ENCODE measurements at places on chromosomes 5 and 9. TPM values are rescaled to one million over a fixed set of nuclear protein-coding genes. Genes with fewer than 3 reads are reported as not detected.
A peak's percentile ranks its signal among the peaks of the same experiment; 100 is the strongest.

PCDH1 gene
- 0.09 TPM for polyA plus RNA-seq

PTCD2 gene
- polyA plus RNA-seq: 10.3 TPM

MPDZ gene
- polyA plus RNA-seq: 28.9 TPM

ELAVL2 gene
- polyA plus RNA-seq: 0.02 TPM

OGN gene
- polyA plus RNA-seq: 1.2 TPM

GABRA6 gene
- not detected for polyA plus RNA-seq

INSL4 gene
- not detected for polyA plus RNA-seq

AQP7 gene
- polyA plus RNA-seq: 0.05 TPM

DNA sequence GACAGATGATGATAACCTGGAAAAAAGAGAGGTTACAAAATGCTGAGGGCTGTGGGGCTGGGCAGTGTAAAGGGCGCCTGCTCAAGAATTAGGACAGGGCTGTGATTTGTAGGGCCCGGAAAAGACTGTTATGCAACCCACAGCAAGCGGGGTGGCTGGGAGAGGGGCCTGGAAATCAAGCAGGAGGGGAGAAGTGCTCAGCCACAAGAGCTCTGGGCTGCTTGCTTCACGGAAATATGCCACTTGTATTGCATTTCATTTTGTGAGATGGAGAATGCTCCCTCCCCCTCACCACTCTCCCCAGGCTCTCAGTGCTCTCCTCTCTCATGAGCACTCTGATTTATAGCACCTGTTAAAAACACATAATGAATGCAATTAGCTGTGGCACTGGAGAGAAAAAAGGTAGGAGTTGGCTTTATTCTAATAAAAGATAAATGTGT, 8.4 kb upstream of the HAND1 start:
- DNase-seq: no peak

GRCh38 chr5:59845730-59846129, 47.8 kb downstream of the PDE4D start:
- peak; percentile 75 for DNase-seq

DNA sequence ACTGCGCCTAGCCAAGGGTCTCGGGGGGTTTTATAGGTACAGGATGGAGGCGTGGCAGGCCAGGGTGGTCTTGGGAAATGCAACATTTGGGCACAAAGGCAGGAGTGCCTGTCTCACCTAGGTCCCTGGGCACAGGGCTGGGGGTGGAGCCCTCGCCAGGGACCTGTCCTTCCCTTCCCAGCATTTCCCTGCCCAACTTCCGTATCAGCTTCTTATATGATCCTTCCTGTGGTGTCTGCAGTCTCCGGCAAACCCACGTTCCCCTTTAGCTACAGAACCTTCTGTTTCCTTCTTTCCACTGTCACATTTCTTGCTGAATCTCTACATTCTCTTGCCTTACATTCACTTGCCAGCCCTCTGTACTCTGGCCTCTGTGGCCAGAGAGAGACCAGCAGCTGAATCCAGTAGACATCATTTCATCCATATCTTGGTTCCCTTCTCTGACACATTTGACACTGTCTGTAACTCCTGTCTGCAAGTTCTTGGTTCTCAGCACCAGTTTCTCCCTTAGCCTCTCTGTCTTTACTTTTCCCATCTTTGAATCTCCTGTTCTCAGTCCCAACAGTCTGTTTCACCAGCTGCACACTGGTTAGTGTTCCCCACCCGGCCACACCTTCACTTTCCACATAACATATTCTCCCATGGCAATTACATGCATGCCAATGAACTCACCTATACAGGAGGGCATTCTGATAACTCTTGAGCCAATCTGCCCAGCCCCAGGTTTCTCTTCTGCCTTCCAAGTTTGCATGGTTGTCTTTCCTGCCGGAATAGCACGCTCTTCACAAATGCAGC, 134.7 kb upstream of the ZNF608 start:
- no peak for DNase-seq

- DNase-seq: no peak
Observed at GRCh38 chr5:3351581-3352442, 243.8 kb upstream of the IRX1 start.

GRCh38 chr5:522899-523440, 1.3 kb downstream of the SLC9A3 start:
- no peak for DNase-seq

- DNase-seq: no peak
Observed at GRCh38 chr5:4015709-4016108, 420.1 kb downstream of the IRX1 start.

DNA sequence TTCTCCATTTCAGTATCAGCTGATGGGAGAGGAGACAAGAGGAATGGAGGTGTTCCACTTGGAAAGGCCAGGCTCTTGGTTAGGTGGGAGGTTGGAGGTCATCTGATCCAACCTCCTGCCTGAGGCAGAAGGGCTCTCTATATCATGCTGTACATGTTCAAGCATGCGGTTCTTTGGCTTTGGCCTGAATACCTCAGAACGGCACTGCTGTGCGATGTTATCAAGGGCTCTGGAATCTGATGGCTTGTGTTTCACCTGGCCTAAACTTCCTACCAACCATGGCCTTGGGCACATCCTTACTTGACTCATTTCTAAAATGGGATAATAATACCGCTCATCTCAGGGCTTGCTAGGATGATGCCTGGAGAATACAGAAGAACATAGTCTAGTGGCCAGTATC, 90.1 kb upstream of the FAM169A start:
- no peak for DNase-seq

DNA sequence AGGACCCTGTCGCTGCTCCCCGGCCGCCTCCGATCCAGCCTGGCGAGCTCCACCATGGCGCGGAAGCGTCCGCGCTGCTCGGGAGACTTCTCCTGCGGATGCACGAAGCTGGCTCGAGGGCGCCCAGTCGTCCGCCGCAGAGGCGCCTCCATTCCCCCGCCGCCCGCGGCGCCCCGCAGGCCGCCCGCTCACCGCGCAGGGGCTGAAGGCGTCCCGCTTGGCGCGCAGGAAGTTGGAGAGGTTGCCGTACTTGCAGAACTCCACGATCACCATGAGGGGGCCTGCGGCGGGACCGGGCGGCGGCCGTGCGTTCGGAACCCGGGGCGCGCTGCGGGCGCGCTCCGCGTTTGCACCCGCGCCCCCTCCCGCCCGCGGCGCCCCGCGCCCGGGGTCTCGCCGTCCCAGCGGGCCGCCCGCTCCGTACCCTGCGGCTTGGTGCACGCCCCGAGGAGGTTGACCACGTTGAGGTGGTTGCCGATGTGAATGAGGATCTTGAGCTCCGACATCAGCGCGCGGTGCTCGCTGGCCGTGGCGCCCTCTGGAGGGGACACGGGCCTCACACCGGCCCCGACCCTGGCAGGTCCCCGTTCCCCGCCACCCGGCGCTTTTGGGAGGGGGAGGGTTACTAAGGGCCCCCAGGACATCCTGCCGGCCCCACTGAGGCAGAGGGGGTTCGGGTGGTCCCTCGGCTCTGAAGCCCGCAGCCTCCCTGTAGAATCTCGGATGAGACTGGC, 27.7 kb upstream of the SCGB3A1 start:
- peak; percentile 46 for DNase-seq

DNA sequence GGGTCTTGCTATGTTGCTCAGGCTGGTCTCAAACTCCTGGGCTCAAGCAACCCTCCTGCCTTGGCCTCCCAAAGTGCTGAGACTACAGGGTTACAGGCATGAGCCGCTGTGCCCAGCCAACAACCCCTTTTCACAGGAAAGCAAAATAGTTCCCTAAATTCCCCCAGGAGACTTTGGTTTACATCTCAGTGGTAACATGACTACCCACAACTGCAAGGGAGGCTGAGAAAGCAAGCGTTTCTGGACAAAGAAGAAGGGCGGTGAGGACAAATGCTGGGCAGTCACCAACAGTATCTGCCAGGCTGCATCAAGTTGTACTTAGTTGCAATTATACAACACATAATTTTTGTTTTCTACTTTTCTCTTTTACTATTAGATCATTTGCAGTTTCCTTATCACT, 7.4 kb upstream of the ADGRD2 start:
- DNase-seq: no peak

- DNase-seq: no peak
Observed at GRCh38 chr9:94760660-94761059, 34.2 kb downstream of the AOPEP start.

- peak; percentile 77 for DNase-seq
Observed at GRCh38 chr5:98713027-98713426, 60.4 kb upstream of the RGMB start.
